ENCODE measurements at places on chromosomes 1 and 21.

- no peak for DNase-seq
Observed at GRCh38 chr1:101259744-101260148, 22.9 kb downstream of the S1PR1 start.

- no peak for DNase-seq
Observed at GRCh38 chr21:31363720-31364119, 19.7 kb upstream of the TIAM1 start.

DNA sequence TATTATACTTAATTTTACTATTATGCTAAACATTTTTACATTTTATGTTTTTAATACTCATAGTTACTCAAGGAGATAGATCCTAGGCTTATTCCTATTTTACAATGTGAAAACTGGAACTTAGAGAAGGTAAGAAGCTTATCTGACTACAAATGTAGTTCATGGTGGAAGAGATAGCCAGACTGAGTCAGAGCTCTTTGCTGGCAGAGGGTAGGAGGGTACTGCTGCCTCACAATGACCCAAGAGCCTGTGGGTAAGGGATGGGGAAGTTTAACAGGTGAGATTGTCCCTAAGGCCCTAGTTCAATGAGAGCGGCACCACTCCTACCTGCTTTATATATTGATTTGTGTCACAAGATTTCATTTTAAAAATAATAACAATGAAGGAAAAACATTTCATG is 34.1 kb upstream of the NEK7 start:
- no peak for DNase-seq

- no peak for DNase-seq
Observed at GRCh38 chr1:17926906-17927305, 171.8 kb downstream of the ACTL8 start.

All from NCI-H1105 treated with DMSO at 0.1 percent for 48 hours (cell line).